HT1080 (cell line): ENCODE measurements at places on chromosomes 7 and 10. TPM values are rescaled to one million over a fixed set of nuclear protein-coding genes. Genes with fewer than 3 reads are reported as not detected.

The ADAM12 gene
- total RNA-seq: 0.50 and 1.7 TPM in 2 replicates

The C10orf71 gene
- not detected in 2 replicates for total RNA-seq

The HPS1 gene
- 20.0 and 30.4 TPM in 2 replicates for total RNA-seq

The MYH16 gene
- 29.6 and 30.4 TPM in 2 replicates for total RNA-seq

The HOXA9 gene
- total RNA-seq: 33.8 and 45.8 TPM in 2 replicates

The SDK1 gene
- 1.2 and 1.6 TPM in 2 replicates for total RNA-seq

The NKX2-3 gene
- not detected in 2 replicates for total RNA-seq

The BAMBI gene
- total RNA-seq: 3.9 and 5.2 TPM in 2 replicates

GRCh38 chr7:13581097-13581496 is 408.4 kb downstream of the ETV1 start:
- DNase-seq: no peak

DNA sequence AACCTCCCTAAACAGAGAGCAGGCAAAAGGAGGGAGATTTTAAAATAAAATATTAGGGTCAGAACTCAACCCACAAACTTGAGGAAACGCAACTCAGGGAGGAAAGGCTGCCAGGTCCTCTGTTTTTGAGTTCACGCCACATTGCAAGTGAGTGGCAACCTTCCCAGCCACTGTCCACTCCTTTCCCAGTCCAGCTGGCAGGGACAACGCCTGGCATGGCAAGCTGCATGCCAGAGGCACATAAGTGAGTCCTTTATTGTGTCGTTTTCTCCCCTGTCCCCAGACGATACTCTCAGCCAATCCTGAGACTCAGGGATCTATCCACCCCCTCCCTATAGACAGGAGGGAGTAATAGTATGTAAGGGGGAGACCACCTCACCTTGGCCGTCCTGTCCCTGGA is 22.4 kb downstream of the FBXW4 start:
- DNase-seq: no peak

DNA sequence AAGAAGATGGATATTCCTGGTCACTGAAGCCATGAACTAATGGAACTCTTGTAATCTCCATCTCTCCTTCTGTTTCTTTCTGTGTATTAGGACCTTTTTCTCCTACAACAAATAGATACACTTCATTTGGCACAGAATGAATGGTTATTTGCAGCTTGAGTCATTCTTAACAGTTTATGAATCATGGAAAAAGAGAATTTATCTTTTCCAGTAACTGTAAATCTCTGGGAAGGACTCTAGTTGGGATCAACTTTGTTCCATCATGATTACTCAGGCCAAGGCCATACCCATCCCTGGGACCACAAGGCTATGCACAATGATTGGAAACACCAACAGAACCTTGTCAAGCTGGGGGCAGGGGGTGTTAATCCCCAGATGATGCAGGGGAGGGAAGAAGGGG is 36.1 kb upstream of the MDFIC start:
- DNase-seq: peak; percentile 45

GRCh38 chr7:47330561-47331178 is 251.2 kb downstream of the TNS3 start:
- DNase-seq: no peak

GRCh38 chr7:142308918-142309317 is 51.1 kb upstream of the PRSS58 start:
- DNase-seq: no peak

GRCh38 chr10:126247446-126247975 is 140.8 kb downstream of the ADAM12 start:
- peak; percentile 97 for DNase-seq

GRCh38 chr7:91067242-91067641 is 197.0 kb upstream of the FZD1 start:
- no peak for DNase-seq

DNA sequence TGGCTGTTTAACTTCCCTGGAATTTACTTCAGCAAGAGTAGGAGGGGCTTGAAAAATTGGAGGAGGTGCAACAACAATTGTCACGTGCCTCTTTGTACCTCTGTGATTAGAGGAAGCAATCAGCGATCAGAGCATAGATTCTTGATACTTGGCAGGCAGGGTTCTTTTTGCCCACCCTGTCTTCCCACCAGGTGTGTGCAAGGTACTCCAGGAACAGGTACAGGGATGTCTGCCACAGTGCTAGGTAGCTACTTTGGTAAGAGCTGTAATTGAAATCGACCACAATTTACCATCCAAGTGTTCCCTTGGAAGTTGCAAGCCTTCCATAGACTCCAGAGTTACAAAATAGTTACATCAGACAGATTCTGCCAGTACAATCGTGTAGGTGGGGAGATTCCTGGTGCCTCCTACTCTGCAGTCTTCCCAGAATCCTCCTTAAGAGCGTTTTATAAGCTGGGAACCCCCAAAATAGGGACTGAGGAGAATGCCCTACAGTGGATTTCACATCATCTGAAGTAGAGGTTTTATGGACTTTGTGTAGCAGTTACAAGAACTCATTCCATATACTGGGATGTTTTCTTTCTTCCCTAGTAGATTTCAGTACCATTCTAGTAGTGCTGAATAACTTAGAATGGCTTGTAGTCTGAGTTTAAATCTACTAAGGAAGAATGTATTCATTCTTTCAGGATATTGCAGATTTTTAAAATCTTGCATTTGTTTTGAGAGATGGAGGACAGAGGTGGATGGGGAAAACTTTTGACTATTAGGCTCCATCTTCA is 101.9 kb downstream of the EXOC4 start:
- no peak for DNase-seq

DNA sequence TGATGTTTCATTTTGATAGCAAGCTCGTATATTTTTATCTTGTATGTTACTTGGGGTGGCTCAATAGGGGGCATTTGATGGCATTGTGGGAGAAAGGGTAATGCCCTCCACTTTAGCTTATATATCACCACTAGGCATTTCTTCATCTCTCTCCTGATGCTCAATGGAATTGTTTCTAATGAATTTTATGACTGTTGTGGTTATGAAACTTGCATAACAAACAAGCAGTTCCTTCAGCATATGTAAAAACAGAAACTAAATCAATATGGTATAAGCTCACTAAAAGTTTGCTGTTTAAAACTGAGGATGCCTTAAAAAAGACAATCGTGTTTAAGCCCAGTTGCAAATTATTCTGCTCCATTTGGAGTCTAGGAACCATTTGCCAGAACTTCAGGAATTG is 75.5 kb downstream of the CDK14 start:
- DNase-seq: no peak

- DNase-seq: no peak
Measured at GRCh38 chr7:134472572-134473244, 13.8 kb upstream of the AKR1B1 start.
